ENCODE measurements at places on chromosomes 3 and 15.

- DNase-seq = no peak
These were observed 295.7 kb upstream of the WNT5A start for GRCh38 chr3:55782807-55783206.

DNA sequence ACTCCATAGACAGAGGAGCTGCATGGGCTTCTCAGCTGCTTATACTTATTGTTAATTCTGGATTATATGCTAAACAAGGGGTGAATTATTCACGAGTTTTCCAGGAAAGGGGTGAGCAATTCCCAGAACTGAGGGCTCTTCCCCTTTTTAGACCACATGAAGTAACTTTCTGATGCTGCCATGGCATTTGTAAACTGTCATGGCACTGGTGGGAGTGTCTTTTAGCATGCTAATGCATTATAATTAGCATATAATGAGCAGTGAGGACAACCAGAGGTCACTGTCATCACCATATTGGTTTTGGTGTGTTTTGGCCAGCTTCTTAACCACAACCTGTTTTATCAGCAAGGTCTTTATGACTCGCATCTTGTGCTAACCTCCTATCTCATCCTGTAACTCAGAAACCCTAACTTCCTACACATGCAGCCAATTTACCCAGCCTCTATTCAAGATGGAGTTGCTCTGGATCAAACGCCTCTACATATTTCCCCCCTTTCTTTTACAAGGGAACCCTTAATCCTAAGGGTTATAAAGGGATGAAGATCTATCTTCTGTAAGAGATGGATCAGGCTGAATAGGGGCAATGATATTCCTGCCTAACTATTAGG lies 12.1 kb upstream of the DMXL2 start:
- DNase-seq = no peak

GRCh38 chr3:152728231-152728980 lies 106.5 kb upstream of the P2RY1 start:
- DNase-seq = no peak

- DNase-seq = no peak
These were observed 40.2 kb downstream of the ISL2 start for GRCh38 chr15:76376816-76377215.

GRCh38 chr3:58868097-58868779 lies 181.6 kb downstream of the CFAP20DC start:
- DNase-seq = no peak

- DNase-seq = no peak
These were observed 64.7 kb upstream of the ACAD9 start for GRCh38 chr3:128814519-128815317.

DNA sequence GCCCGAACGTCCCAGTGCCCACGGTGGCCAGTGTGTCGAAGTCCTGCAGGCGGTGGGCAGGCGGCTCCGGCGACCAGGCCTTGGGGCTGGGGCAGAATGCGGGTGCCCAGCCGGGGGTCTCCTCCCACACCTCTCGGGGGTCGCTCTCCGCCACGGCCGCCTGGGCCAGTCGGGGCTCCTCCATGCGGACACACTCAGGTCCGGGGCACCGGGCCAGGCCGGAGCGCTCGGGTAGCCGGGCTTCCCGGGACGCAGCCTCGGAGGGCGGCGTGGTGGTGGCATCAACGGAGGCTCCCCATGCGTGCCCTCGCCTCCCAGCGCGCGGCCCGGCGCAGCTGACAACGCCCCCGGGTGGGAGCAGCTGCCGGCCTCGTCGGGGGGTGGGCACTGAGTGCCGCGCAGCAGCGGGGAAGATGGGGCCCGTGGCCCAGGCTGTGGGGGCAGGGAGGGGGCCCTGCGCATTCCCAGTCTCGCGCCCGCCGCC lies 30.1 kb upstream of the CERS3 start:
- no peak for DNase-seq

- DNase-seq = no peak
These were observed 154.0 kb upstream of the CTDSPL start for GRCh38 chr3:37707428-37708372.

DNA sequence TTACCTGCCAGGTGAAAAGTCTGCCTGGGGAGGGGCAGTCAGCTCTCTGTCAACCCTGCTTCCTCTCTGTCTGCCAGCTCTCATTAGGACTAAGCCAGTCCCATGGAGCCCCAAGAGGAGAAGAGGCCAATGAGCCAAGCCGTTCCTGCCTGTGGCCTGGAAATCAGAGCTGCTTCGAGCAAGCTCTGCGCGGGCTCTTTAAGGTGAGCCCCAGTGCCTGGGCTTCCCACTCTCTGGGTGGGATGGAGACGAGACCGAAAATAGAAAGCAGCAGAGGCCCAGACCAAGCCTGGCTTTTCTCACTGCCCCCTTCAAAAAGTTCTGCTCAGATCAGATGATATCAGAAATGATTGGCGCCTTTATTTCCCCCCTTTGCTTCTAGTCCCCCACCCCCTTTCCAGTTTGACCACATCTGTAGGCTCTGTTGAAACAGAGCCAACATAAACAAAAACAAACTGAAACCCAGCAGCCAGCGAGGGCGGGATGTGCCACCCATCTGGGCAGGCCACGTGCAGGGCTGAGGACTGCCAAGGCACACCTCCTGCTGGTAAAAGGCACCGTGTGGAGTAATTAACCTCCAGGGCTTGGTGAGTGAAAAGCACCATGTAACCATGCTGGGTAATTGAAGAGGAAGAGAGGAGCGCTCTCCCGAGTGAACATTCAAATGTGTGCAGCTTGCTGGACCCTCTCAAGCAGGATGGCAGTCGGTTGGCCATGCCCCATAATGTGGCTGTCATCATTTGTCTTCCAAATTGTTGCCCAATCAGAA lies 471.0 kb upstream of the PROK2 start:
- DNase-seq = no peak

GRCh38 chr3:10581251-10581650 lies 75.9 kb upstream of the ATP2B2 start:
- DNase-seq = no peak

DNA sequence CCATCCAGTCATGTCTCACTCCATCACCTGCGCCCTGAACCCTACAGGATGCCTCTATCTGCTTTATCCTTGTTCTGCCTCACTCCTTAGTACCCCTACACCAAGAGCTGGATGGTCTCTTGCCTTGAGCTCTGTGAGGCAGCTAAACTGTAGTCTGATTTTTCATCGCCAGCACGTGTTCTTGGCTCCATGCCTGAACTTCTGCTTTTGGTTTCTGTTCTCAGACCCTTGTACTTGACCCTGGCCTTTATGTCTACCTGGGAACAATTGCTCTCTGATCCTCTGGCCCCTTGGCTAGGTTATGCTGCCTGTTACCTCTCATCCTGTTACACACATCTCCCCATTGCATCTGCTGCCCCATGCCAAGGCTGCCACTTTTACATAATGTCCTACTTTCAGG lies 318.0 kb upstream of the LMCD1 start:
- DNase-seq = no peak

DNA sequence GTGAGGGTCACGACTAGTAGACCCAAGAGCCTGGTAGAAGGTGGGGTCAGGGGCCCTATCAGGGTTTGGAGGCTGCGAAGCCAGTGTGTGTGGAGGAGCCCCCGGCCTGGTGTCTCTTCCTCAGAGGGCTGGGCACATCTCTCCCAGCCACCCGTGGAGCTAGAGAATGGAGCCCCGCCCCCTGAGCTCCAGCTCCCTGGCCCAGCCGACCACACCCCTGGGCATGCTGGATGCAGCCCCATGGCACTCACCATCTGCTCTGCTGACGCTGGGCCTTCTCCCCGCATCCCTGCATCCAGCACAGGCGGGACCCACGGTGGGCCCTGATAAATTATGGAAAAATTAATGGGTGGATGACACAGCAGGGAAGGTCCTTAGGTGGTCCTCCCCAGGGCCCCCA lies 17.5 kb downstream of the ANKRD63 start:
- no peak for DNase-seq

GRCh38 chr3:73024836-73025235 lies 28.2 kb downstream of the PPP4R2 start:
- no peak for DNase-seq
